ENCODE measurements at places on chromosomes 6 and 20.

DNA sequence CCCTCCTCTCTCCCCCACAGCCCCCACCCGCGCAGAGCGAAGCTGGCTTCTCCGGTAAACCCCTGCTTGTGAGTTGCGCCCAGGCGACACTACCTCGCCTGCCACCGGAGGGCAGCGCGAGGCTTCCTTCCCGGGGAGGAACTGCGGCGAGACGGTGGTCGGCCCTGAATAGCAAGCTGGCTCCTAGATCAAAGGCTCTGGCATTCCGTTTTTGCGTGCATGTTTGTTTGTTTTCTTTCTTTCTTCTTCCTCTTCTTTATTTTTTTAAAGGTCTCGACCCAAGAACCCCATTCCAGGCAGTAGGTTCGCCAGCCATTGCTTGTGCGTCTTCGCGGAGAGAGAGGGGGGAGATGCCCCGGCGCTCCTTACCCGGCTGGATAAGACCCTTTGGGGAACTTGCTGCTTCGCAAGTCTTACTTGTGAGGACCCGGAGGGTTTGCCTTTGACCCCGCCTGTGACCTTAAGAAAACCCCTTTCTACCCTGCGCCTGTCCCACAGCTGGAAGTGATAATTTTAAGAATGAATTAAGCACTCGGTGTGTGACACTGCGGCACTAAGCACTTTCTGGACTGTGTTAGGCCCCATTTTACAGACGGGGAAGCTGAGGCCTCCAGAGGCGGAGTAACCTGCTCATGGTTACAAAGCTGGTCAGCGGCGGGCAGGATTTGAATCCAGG is 92.7 kb upstream of the SIRPA start:
- no peaks in the 10 kb centered on the region for H3K36me3 ChIP-seq
- peaks cover 60% of the 10 kb centered on the region for H3K27me3 ChIP-seq

- H3K36me3 ChIP-seq: no peaks in the 10 kb centered on the region
- H3K4me3 ChIP-seq: no peak overlapping the region
- no peaks in the 10 kb centered on the region for H3K4me1 ChIP-seq
These were observed 146.9 kb downstream of the PHACTR3 start for GRCh38 chr20:59751075-59751711.

DNA sequence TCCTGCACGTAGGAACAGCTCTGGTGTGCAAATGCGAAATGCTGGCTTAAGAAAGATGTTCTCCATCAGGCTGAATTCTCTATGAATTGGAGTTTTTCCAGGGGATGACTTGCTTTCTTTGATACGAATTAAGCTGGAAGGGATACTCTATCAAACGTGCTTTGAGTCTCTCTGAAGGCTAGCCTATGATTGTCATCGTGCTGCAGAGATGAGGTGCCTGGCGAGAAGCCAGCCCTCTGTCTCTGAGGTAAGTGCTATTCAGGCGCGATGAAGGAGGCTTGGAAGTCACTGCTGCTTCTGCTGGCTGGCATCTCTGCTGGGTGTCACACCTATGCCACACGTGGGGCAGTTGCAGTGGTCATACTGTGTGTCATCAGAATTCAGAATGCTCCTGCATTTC is 223.7 kb downstream of the TAF4 start:
- no peak for DNase-seq
- no peaks in the 10 kb centered on the region for H3K27me3 ChIP-seq
- H3K27ac ChIP-seq: no peak overlapping the region
- H3K36me3 ChIP-seq: no peaks in the 10 kb centered on the region
- H3K4me3 ChIP-seq: no peak overlapping the region

GRCh38 chr20:32035426-32035779 is 16.6 kb upstream of the HCK start:
- no peak for DNase-seq
- peaks cover 6% of the 10 kb centered on the region for H3K4me1 ChIP-seq
- H3K27me3 ChIP-seq: no peaks in the 10 kb centered on the region
- H3K4me3 ChIP-seq: no peak overlapping the region

DNA sequence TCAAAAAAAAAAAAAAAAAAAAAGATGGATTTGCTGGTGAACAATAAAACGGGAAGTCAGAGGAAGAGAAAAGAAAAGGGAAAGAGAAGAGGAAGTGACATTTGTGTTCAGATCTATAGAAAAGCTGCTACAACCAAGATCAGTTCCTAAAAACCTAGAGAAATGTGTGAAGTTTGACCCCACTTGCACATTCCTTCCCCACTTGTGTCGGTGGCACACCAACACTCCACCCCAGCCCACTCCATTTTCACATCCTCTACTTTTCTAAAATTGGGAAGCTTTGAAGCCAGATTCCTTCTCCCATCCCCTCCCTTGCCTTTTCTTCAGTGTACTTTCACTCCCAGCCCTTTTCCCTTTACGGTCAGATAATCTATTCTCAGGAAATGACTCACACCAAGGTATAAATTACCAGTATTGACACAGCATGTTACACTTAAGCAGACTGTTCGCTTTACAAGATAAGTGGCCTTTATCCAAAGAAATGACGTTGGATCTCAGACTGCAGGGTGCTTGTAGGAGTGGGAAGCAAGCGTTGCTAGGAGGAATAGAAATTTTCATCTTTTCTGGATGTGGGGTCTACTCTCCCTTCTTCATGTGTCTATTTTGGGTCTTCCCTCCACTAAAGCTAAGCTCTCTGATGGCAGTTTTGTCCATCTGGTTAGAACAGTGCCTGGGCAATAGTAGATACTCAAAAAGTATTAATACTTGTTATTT is 92.5 kb upstream of the ADGRF1 start:
- H3K36me3 ChIP-seq: no peaks in the 10 kb centered on the region
- H3K4me3 ChIP-seq: no peak overlapping the region
- no peaks in the 10 kb centered on the region for H3K27me3 ChIP-seq
- DNase-seq: no peak

- H3K27me3 ChIP-seq: no peaks in the 10 kb centered on the region
- no peaks in the 10 kb centered on the region for H3K36me3 ChIP-seq
- no peak for DNase-seq
- no peak overlapping the region for H3K27ac ChIP-seq
- no peak overlapping the region for H3K4me3 ChIP-seq
These were observed 184.9 kb upstream of the TENT5A start for GRCh38 chr6:81937296-81937937.

DNA sequence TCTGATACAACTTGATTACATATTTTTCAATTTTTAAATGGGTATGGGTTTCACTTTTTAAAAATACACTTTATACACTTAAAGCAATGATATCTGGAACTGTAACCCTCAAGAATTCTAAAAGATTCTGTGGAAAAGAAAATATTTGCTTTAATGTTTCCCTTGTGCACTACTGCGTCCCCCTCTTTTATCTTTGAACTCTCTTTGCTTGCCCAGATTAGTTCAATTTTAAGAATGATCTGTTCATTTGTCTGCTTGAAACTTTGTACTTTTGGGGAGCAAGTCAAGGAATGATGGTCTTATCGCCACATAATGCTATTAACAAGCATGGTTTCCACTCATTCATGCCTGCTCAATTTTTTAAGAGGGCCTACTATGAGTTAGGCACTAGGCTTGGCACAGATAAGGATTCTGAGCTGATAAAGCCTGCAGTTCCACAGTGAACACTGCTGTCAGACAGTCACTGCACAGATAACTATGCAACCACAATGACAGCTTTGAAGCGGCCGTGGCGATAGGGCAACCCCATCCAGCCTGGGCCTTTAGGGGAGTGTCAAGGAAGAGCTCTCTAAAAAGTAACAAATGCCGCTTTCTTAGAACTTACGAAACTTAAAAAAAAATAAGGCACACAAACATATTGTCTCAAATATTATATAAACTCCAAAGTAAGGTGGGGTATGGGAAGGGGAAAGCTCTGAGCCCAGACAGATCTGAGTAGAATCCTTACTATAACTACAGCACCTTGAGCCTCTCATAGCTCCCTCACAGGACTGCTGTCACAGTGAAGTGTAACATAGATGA is 29.7 kb downstream of the FYN start:
- DNase-seq: no peak
- peaks cover 60% of the 10 kb centered on the region for H3K4me1 ChIP-seq
- no peak overlapping the region for H3K4me3 ChIP-seq
- H3K27ac ChIP-seq: peak overlapping the region; percentile 64
- H3K36me3 ChIP-seq: peaks cover 24% of the 10 kb centered on the region

DNA sequence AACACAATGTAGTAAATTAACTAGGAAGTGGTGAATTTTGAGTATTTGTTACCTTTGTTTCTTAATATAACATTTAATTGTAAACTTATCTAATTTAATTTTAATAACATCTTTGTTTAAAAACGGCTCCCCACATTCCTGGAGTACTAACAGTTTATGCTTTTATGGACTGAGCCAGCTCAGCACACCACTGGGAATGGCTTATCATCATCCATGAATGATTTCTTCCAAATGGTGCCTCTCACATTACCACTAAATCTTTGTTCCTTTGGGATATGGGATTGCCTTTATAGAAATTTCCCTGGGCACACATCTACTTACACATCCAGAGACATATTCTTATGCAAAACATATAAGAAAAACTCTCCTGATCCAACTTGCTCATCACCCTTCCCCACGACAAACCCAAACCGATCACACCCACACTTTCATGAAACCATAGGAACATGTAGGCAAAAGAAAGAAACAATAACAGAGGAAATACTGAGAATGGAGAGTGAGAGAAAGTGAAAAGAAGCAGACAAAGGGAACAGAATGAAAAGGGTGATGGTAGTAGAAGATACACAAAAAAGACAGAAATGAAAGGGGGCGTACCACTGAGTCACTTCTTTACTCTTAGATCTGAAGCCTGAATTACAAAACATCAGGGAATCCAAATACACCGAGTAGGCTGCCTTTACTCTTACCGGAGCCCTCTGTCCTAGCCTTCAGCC is 58.5 kb upstream of the KCNK16 start:
- H3K27ac ChIP-seq: no peak overlapping the region
- no peak overlapping the region for H3K4me3 ChIP-seq
- no peaks in the 10 kb centered on the region for H3K27me3 ChIP-seq
- no peaks in the 10 kb centered on the region for H3K4me1 ChIP-seq

- no peak for DNase-seq
- H3K27ac ChIP-seq: no peak overlapping the region
- no peaks in the 10 kb centered on the region for H3K4me1 ChIP-seq
- H3K4me3 ChIP-seq: no peak overlapping the region
- no peaks in the 10 kb centered on the region for H3K36me3 ChIP-seq
These were observed 516.4 kb upstream of the ARID1B start for GRCh38 chr6:156260815-156261214.

GRCh38 chr6:10081075-10081474 is 333.8 kb downstream of the TFAP2A start:
- H3K27me3 ChIP-seq: no peaks in the 10 kb centered on the region
- no peaks in the 10 kb centered on the region for H3K4me1 ChIP-seq
- no peak overlapping the region for H3K27ac ChIP-seq
- H3K36me3 ChIP-seq: no peaks in the 10 kb centered on the region
- DNase-seq: no peak
- H3K4me3 ChIP-seq: no peak overlapping the region

GRCh38 chr6:148831531-148831930 is 84.7 kb downstream of the UST start:
- peaks cover 5% of the 10 kb centered on the region for H3K4me1 ChIP-seq
- DNase-seq: no peak
- no peak overlapping the region for H3K27ac ChIP-seq
- no peaks in the 10 kb centered on the region for H3K27me3 ChIP-seq
- H3K36me3 ChIP-seq: no peaks in the 10 kb centered on the region
- H3K4me3 ChIP-seq: no peak overlapping the region

GRCh38 chr20:58599966-58600365 is 51.1 kb upstream of the STX16 start:
- H3K27ac ChIP-seq: no peak overlapping the region
- H3K27me3 ChIP-seq: no peaks in the 10 kb centered on the region
- H3K36me3 ChIP-seq: no peaks in the 10 kb centered on the region
- H3K4me3 ChIP-seq: no peak overlapping the region
- no peaks in the 10 kb centered on the region for H3K4me1 ChIP-seq
- no peak for DNase-seq

DNA sequence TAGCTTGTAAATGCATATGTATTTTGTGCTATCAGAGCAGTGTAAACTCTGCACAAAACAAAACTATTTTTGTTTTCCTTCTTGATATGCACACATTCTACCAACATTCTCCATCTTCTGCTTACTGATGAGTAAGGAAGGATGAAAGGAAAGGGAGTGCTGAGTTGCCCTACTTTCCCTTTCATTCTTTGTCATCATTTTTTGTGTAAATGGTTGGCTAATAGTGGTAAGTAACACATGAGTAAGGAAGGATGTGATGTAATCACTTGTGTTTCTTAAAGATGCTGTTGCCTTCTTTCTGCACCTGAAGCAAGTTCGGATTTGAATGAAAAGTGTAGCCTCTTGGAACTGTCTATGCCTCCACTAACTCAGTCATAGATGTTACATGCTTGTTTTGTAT is 4.6 kb upstream of the REV3L start:
- peaks cover 18% of the 10 kb centered on the region for H3K36me3 ChIP-seq
- peak overlapping the region; percentile 76 for H3K27ac ChIP-seq
- H3K4me3 ChIP-seq: no peak overlapping the region
- no peak for DNase-seq

- no peak overlapping the region for H3K27ac ChIP-seq
- no peaks in the 10 kb centered on the region for H3K36me3 ChIP-seq
- no peak overlapping the region for H3K4me3 ChIP-seq
- peaks cover 94% of the 10 kb centered on the region for H3K27me3 ChIP-seq
These were observed 1.5 kb downstream of the COL12A1 start for GRCh38 chr6:75204217-75204958.

DNA sequence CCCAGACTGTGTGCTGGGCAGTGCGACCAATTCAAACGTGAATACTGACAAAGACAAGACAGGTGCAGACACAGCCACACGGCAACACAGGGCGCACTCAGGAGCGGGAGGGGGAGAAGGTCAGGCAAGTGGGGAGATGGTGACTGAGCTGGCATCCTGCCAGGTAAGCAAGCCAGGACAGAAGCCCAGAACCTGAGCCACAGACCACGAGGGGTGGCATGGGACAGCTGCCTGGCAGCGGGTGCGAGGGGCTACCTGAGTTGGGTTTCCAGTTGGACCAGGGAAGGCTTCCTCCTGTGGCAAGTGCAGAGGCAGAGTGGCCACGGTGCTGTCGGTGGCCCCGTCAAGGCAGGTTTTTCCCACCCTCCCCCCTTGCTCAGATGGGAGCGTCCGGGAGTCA is 215.2 kb upstream of the ARID1B start:
- H3K4me3 ChIP-seq: no peak overlapping the region
- no peaks in the 10 kb centered on the region for H3K27me3 ChIP-seq
- no peak for DNase-seq
- H3K36me3 ChIP-seq: no peaks in the 10 kb centered on the region
- H3K4me1 ChIP-seq: peaks cover 5% of the 10 kb centered on the region
- H3K27ac ChIP-seq: no peak overlapping the region

DNA sequence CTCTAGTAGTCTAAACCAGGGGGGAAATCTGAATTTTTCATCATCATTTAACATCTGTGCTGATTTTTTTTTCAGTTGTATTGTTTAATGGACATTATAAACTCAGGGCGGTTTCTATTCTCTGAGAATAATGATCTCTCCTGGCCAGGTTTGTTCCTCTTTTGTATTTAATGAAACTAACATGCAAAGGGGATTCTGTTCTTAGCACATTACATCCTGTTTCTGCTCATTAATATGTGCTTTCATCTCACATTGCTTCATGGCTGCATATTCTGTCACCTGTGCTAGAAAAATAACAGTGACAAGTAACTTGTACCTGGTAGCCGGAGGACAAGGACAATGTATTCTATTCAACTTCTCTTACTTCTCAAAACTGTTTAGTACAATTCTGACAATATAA is 806 bp downstream of the HLA-DOB start:
- no peak overlapping the region for H3K27ac ChIP-seq
- DNase-seq: no peak
- no peaks in the 10 kb centered on the region for H3K4me1 ChIP-seq
- no peaks in the 10 kb centered on the region for H3K27me3 ChIP-seq

Data from thymus (tissue), 14 donors.